ENCODE measurements at places on chromosomes 4 and X.

DNA sequence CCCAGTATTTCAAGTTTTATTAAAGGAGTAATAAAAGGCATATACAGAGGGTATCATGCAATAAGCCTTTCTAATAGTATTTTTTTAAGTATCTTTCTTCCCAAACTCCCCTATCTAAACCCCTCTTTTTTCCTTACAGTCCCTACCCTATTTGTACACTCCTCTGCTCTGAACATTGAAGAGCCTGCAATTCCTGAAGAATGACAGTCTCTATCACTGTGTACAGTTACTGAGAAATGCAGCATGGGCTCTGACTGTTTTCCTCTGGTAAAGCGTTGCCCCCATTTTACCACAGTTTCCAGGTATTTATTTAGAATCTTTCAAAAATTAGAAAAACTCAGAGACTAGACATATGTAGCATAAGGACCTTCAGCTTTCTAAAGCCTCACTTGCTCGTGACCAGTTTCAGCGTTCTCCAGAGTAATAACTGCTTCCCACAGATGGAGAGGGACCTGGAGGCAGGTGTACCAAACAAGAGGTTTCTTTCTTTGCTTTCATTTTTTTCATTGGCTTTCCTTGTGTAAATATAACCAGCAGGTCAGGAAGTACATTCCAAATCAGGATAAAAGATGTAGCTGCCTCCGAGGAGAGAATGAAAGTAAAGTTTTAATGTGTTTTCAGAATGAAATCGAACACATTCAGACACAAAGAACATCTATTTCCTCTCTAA is 230.8 kb downstream of the CFAP299 start:
- no peak for DNase-seq

- no peak for DNase-seq
Observed at GRCh38 chrX:9087271-9088040, 53.5 kb upstream of the FAM9B start.

DNA sequence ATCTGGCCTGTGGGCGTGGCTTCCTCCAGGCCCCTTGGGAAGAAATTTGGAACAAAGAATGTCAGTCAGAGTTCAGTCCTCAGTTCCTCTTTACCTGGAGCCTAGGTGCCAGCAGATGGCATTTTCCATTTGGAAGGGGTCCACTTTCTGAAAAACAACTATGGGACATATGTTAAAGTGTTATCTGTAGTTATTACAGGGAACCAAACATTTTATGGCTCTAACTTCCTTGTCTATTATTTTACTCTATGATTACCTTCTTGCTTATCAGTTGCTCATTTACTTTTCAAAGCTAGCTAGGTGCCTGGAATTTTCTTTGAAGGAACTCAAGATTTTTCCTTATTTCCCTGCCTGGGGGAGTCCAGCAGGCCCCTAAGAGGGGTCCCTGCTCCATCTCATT is 159.8 kb upstream of the PUDP start:
- no peak for DNase-seq

- no peak for DNase-seq
Observed at GRCh38 chr4:114811564-114812301, 213.1 kb downstream of the UGT8 start.

GRCh38 chr4:30945586-30945985 is 225.4 kb downstream of the PCDH7 start:
- no peak for DNase-seq

- DNase-seq, result no peak
Observed at GRCh38 chr4:53943345-53944085, 120.9 kb downstream of the CHIC2 start.

DNA sequence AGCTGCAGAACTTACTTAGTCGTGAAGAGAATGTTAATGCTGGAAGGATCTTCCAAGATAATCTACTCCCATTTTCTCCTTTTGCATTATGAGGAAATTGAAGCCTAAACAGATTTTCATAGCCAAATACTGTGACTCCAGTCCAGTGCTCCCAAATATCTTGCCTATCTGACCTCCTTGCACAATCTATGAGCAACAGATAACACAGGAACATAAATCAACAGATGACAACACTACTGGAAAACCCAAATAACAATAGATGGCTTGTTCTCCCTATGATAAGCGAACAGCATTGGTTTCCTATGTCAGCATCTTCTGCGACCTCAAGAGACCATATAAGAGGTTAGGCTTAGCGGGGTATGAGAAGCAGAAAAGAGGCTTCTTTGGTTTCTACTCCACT is 88.0 kb downstream of the CORIN start:
- DNase-seq, result no peak

GRCh38 chr4:5470318-5471198 is 237.8 kb downstream of the EVC2 start:
- DNase-seq, result no peak

DNA sequence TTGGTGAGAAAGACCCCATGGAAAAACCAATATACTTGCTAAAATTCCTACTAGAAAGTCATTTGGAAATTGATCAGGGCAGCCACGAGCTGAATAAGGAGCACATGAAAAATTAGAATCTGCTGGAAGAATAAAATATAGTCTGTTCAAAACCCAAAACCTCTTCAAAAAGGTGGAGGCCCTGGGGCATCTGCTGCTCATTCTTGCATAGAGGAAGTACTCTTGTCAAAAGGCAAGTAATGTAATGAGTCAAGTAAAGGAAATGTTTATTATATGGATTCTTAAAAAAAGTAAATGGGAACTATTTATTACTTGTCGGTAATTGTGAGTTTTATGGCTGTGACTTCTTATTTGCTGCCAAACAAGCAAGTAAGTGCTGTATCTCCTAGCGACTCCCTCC is 109.5 kb downstream of the GK start:
- no peak for DNase-seq

DNA sequence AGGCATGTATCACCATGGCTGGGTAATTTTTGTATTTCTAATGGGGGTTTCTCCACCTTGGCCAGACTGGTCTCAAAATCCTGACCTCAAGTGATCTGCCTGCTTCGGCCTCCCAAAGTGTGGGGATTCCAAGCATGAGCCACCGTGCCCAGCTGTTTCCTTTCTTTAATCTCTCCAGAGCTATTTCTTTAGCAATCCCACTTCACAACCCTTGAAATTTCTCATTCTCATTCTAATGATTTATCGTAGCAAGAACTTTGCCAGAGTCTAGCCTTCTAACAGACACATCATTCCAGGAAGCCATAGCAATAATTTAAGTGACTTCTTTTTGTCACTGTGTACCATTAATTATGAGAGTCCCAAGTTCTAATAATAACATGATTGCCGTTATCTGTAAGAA is 68.6 kb downstream of the RXFP1 start:
- no peak for DNase-seq

DNA sequence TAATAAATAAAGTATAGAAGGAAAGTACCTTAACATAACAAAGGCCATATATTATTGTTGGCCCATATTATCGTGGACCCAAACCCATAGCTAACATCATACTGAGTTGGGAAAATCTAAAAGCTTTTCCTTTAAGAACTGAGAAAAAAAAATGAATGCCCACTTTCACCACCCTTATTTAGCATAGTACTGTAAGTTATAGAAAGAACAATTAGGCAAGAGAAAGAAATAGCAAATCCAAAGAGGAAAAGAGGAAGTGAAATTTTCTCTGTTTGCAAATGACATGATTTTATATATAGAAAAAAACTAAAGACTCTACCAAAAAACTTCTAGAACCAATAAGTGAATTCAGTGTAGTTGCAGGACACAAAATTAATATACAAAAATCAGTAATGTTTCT is 1854.6 kb downstream of the PCDH7 start:
- DNase-seq, result no peak

- DNase-seq, result no peak
Observed at GRCh38 chr4:147589586-147589985, 27.6 kb upstream of the TMEM184C start.

DNA sequence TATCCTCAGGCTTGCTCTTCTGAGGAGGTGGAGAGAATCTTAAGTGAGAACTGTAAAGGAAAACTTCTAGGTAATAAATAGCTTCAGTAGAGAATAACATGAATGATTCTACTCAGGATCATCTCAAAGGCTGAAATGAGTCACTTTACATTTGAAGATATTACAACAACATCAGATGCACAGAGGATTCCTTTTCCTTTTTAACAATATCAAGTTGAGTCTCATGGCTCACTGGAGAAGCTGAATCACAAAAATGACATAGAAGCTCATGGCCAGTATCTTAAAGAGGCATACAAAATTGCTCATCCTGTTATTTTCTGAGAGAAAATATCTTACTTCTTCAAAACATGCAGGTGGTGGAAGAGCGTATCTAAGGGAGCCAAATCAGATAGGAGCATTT is 72.5 kb upstream of the EMCN start:
- no peak for DNase-seq

GRCh38 chrX:130830599-130831346 is 72.2 kb downstream of the ENOX2 start:
- DNase-seq, result no peak

DNA sequence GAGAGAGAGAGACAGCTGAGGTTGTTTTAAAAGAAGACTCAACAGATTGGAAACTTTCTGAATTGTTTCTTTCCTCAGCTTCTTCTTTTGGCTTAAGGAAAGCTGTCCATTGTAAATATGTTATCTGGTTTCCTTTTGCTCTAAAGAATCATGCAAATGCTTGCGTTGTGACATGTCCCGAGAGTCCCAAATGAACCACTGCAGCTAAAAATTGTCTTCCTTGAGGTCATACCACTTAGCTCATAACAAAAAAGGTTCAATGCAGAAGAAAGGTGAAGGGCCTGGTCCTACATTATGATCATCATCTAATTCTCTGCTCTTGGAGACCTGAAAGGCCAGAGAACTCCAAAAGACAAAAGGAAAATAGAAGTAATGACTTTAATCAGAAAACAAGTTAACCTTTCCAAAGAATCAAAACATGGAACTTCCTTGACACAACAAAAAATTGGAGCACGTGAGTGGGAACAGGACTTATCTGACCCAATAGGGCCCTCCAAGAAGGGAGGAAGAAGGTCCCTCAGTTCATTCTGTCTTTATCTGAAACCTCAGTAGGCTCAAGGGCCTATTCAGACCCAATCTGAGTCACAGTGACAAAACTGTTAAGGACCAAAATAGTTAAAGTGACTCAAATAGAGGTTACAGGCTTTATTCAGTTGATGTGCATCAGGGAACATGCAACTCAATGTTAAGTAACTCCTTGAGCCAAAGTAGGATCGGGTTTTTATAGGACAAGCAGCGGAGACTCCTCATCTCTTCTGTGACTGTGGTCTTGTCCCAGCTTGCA is 14.7 kb upstream of the VSIG1 start:
- no peak for DNase-seq

DNA sequence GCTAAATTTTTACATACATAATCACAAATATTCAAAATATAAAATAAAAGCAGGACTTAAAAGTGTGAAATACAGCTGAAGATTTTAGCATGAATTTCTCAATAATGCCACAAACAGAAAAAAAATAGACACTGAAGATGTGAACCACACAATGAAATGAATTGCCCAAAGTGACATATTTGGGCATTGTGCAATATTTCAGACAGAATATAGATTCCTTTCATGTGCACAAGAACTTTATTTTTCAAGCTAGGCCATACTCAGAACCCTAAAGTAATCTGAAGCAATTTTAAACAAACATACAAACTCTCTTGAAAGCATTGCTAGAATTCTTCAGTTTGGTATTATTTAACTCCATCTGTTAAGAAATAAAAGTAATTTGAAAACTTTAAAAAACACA is 764.1 kb downstream of the STIM2 start:
- DNase-seq, result no peak

GRCh38 chr4:122836941-122837340 is 10.3 kb downstream of the FGF2 start:
- DNase-seq, result no peak

GRCh38 chrX:119753639-119754257 is 4.6 kb upstream of the SOWAHD start:
- DNase-seq, result peak; percentile 31

DNA sequence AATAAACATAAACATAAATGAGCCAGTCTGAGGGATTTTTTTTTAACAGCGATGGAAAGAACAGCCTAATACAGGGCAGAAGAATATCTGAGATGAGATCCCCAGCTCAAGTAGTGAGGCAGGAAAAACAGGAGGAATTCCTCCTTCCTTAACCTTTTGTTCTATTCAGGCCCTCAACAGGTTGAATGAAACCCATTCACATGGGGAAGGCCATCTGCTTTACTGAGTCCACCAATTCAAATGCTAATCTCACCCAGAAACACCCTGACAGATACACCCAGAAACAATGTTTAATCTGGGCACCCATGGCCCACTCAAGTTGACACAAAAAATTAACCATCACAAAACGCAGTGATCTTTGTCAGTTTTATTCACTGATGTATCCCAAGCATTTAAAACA is 45.5 kb downstream of the SMIM31 start:
- no peak for DNase-seq

GRCh38 chr4:105067431-105067830 is 79.2 kb upstream of the TET2 start:
- no peak for DNase-seq

DNA sequence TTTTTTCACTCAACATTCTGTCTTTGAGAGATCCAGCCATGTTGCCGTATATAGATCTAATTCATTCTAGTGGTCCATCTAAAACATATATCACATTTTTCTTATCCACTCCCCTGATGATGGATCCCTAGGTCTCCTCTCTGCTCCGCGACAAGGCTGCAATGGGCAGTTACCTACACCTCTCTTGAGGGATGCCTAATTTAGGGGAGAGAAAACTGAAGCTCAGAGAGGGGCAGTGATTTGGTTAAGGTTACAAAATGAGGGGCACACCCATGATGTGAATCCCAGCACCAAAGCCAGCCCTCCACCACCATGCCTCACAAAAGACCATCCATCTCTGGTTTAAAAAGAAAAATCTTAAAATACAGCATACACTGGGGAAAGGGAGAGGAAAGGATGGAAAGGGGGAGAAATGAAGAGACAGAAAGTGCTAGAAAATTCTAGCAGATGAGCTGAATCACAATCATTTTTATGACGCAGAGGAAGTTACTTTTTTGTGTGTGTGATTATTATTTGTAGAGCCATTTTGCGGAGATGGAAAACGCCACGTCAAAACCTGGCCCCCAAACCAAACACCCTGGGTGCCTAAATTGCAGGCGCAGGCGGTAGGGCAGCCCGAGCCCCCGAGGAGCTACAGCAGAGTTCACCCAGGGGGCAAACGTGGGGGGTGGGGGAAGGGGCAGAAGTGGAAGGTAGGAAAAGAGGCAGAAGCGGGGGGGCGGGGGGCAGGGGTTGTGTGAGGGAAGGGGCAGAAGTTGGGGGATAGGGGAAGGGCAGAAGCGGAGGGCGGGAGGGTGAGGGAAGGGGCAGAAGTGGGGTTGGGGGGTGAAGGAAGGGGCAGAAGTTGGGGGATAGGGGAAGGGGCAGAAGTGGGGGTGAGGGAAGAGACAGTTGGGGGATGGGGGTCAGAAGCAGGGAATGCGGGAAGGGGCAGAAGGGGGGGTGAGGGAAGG is 1.3 kb upstream of the TSPYL2 start:
- no peak for DNase-seq

GRCh38 chr4:6280365-6280996 is 10.8 kb downstream of the WFS1 start:
- no peak for DNase-seq

All from stimulated activated CD4-positive, alpha-beta T cell treated with anti-CD3 and anti-CD28 coated beads, Interleukin-2, amount 100 ng/mL, for 4 hours (primary cell).